ENCODE measurements at places on chromosomes 4 and X. TPM values are rescaled to one million over a fixed set of nuclear protein-coding genes. Genes with fewer than 3 reads are reported as not detected.

Gene MAGEA11
- total RNA-seq: not detected

Gene ZRSR2
- total RNA-seq: 16.9 TPM

Gene TBC1D8B
- total RNA-seq: 0.18 TPM

Gene GRIA2
- total RNA-seq: not detected

Gene LUZP4
- total RNA-seq: not detected

DNA sequence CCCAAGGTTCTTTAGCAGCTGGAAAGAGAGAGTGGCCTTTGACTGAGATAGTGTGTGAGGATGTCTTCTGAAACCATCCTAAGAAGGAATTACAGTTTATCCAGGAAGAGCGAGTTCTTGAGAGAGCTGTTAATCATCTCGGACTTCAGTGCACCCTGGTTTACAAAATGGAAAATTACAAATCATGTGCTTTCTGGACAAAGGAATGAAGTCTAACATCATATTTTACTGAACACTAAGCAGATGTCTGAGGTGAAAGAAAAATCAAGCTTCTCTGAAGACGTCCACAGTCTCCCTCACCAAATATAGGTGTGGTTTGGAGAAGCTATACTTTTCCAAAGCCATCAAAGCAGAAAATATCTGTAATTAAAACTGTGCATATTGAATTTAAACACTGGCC lies 30.8 kb upstream of the CYP2U1 start:
- DNase-seq: no peak

DNA sequence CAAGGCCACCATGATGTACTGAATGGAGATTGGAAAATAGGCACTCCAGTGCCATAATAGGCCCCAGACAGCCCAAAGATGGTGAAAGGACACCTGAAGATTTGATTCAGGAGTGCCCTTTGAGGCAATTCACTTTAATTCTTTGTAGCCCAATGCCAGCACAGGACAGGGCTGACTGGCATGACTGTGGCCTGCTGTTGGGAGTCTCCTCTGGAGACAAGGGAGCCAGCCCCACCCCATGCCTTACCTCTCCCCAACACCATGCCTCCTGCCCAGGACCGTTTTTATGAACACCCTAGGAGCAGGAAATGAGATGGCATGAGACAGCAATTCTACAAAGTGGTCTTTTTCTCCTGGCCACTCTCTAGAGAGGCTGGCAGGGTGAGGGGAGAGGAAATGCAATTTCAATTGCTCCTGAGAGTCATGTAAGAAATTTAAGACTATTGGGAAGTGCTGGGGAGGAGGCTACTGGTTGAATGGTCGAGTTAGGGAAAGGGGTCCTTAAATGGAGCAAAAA lies 94.2 kb upstream of the MAMLD1 start:
- no peak for DNase-seq

GRCh38 chr4:115972967-115973366 lies 859.5 kb upstream of the NDST4 start:
- DNase-seq: no peak

GRCh38 chr4:34157547-34157946 lies 2086.8 kb downstream of the ARAP2 start:
- no peak for DNase-seq

DNA sequence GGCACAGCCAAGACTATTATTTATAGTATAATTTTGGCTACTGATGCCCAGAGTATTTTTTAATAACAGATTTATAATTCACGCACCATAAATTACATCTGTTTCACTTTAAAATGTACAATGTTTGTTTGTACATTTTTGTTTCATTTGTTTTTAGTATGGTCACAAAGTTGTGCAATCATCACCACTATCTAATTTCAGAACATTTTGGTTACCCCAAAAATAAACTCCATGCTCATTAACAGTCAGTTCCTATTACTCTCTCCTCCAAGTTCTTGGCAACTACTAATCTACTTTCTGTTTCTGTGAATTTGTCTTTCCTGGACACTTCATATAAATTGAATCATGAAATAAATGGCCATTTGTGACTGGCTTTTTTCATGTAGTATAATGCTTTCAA lies 176.7 kb downstream of the SH3BGRL start:
- DNase-seq: no peak

DNA sequence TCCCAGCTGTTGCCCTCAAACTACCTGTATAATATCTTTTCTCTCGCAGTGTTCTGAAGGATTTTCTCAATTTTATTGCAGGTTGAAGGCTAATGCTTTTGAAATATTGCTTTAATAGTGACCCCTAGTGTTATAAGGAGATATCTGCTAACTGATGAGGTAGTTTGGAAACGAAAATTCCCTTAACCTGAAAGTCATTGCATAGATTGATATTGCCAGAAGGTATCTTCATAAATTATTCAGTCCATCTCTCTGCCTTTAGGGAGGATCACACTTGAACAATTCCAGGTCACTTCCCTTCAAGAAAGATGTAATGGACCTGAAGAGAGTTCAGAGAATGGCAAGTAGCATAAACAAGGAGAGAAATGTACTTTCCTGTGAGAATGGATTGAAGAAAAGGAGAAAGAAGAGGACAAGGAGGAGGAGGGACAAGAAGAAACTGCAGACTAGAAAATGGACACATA lies 44.1 kb downstream of the TIGD4 start:
- no peak for DNase-seq

- no peak for DNase-seq
Observed at GRCh38 chr4:55618546-55619143, 17.5 kb downstream of the NMU start.

GRCh38 chrX:43655151-43656004 lies 721 bp upstream of the MAOA start:
- peak; percentile 3 for DNase-seq

GRCh38 chrX:115898382-115899001 lies 272.1 kb upstream of the AGTR2 start:
- no peak for DNase-seq

- no peak for DNase-seq
Observed at GRCh38 chrX:144918936-144919335, 328.4 kb upstream of the SPANXN1 start.

GRCh38 chrX:97050392-97050791 lies 166.7 kb downstream of the RPA4 start:
- DNase-seq: no peak

DNA sequence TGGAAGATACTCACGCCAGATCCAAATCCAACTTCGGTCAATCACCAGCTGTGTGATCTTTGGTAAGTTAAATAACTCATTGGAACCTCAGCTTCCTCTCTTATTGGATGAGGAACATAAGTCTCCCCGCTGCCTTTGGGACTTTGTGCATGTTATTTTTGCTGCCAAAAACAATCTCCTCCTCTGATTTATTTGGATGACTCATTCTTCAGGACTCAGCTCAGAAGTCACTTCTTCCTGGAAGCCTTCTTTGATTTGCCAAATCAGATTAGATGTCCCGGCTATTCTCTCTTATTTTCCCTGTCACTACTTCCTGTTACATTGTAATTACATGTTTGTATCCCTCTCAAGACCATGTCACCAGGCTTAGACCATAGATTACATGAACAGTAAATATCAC lies 138.0 kb upstream of the BOD1L1 start:
- DNase-seq: no peak

DNA sequence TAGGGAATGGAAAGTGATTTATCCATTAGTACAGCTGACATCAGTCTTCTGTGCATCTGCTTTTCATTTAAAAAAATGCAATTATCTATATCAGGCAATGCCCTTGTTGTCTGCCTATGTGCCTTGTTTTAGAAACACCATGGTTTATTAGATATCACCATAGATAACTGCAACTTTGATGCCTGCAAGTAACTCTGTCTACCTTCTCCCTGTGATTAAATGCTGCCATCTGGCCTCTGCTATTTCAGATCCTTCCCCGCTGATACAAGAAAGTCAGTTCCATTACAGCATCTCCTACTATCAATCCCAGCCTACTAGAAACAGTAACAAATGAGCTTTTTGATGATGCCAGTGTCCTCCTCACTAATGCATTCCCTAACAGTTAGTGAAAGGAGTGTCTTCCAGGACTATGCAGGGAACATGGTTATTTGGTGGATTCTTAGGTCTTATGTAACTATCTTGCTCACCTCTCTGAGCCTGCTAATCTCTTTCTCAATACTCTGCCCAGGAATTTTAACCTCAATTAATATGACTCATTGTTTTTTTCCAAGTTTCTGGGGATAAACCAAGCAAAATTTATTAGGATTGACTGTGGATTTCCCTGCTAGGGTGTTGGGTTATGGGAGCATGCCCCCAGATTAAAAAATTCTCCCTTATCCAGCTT lies 444.9 kb downstream of the RAPGEF2 start:
- no peak for DNase-seq

Measured in activated naive CD4-positive, alpha-beta T cell treated with anti-CD3 and anti-CD28 coated beads, Interleukin-2, amount 50 U/mL, for 72 hours (primary cell).